ENCODE measurements at places on chromosomes 13 and 19.

DNA sequence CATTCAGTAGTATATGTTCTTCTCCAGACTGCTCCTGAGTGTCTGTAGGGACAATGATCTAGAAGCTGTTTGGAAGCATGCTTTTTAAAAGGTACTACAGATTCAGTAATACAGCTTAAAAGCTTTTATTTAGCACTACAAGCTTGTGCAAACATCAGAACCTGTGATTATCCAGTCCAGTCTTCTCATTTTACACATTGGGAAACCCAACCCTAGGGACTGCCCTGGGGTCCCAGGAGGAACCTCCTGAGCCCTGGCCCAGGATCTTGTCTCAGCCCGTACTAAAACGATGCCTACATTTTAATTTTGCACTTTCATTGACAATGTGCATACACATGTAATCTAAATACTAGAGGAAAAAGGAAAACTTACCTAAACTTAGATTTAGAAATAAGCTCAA lies 12.5 kb downstream of the DOCK9 start:
- DNase-seq: no peak

DNA sequence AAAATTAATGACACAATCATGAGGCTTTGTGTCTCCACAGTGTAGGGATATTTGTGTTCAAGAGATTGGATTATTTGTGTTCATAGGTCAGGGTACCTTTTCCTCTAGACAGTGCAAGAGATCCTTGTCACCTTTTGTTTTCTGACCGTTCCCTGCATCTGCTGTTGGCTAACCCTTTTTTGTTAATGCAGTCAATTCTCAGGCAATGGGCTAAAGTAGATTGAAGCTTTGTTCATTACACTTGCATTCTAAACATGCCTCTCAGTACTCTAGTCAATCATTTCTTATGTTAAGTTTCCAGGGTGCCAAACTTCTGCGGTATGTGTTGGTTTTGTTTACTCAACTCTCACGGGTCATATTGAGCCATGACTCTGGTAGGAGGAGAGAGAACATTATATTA lies 1.8 kb upstream of the MED4 start:
- DNase-seq: no peak

GRCh38 chr19:12984143-12984627 lies 11.1 kb upstream of the NFIX start:
- DNase-seq: no peak

DNA sequence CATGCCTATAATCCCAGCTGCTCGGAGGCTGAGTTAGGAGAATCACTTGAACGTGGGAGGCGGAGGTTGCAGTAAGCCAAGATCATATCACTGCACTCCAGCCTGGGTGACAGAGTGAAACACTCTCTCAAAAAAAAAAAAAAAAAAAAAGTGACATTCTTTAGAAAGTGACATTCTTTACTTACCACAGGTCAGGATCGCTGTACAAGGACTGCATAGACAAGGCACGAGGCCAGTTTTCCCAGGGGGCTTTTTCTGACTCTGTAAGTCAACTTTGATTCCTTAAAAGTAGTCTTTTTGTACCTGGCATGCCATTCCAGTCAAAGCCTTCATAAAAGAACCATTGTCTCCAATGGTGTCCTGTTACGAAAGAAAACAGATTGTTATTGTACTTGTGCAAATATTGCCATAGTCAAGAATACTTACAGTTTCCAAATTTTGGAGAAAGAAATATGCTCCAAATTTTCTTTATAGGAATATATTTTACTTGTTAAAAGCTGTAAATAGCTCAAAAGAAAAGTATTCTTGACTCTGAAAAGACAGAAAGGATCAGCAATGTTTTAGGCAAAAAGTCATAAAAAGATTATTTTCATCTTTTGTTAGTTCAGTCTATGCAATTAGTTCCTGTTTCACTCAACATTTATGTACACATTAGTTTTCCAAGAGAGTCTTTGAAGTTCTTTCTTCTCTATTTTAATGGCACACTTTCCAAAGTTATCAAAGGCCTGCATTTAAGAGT lies 39.3 kb downstream of the CEACAM1 start:
- DNase-seq: no peak

GRCh38 chr19:7701654-7702457 lies at the start of gene FCER2:
TSS of gene FCER2 (minus strand) at chr19:7702131. CDS start at chr19:7699760, 2,371 bp downstream.
- DNase-seq: no peak

DNA sequence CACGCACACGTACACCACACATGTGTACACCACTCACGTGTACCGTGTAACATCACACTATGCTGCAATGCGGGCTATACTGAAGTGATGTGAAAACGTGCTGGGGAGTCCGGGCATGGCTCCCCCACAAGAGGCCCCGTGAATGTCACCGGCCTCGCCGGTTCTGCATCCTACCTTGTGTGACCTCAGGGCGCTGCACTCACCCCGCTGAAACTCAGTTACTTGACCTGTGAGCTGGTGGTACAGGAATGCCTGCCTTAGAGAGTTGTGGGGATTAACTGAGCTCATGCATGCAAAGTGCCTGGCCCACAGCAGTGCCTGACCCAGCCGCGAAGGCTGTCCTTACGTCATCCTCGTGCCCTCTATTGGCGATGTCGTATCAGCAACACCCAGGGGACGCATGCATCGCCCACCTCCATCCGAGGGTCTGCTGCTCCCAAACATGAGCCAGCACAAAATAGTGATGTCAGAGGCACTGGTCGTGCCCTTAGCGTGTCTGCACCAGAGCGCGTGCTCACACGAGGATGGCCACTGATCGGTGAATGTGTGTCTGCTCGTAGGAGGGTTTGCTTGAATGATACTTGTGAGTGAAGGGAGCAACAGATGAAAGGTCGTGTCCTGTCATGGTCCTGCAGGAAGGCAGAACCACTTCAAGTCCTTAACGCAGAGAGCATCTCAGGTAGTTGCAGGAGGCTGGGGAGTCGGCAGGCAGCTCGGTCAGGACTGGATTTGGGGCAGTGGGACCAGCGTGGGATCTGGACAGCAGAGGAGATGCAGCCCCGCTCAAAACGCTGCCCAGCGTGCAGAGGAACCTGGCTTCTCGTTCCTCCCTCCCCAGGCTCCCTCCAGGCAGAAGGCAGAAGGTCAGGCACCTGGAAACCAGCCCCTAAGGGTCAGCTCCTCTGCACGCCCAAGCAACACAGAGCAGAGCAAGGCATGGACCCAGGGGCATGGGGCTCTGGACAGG lies 126.2 kb upstream of the SPACA7 start:
- no peak for DNase-seq

DNA sequence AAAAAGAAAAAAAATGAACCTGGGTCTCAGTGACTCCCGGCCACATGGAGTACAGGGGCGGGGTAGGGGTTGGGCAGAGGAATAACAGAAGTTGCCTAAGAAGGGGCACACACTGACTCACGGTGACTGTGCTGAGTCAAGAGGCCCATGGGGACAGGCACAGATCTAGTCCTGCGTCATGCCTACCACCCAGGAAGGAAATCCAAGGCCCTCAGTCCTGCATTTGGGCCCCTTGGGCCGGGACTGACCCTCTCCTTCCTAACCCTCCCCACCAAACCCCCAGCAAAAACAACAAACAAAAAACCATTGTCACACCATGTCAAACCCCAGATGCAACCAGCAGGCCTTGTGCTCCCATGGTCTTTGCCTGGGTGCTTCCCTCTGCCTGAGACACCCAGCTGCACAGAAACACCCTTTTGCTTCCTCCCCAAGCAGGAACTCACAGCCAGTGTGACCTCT lies 9.6 kb upstream of the NOTCH3 start:
- DNase-seq: no peak

- DNase-seq: no peak
These were observed 4.4 kb downstream of the ELSPBP1 start for GRCh38 chr19:47998800-47999199.

DNA sequence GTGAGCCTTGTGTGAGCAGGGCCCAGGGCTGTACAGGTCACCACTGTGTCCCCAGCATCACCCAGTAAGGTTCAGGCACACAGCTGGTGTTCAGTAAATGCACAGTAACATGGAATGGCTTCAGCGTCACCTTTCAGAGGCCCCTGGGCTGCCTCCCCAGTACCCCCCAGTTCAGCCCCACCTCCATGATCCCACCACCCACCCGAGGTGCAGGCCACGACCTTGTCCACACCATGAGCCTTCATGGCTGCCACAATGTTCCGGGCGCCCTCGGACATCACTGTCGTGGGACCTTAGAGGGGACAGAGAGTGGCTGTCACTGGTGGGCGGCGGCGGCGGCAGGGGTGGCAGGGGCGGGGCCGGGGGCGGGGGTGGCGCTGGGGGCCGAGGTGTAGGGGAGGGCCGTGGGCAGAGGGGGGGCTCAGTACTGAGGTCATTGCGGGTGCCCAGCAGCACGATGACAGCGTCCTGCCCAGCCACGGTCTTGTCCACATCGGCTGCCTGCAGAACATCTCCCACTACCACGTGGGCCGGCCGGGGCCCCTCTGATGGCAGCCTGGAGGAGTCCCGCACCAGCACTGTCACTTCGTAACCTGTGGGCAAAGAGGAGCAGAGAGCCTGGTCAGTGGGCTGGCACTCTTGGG lies 7.5 kb downstream of the BLVRB start:
- no peak for DNase-seq

GRCh38 chr19:42010245-42011126 lies 16.5 kb upstream of the ATP1A3 start:
- no peak for DNase-seq

- no peak for DNase-seq
These were observed 9.7 kb downstream of the TMIGD2 start for GRCh38 chr19:4292515-4292914.

- DNase-seq: no peak
These were observed 35.5 kb downstream of the AKAP11 start for GRCh38 chr13:42307461-42307860.

- no peak for DNase-seq
These were observed 200.5 kb downstream of the POU4F1 start for GRCh38 chr13:78402708-78403400.

DNA sequence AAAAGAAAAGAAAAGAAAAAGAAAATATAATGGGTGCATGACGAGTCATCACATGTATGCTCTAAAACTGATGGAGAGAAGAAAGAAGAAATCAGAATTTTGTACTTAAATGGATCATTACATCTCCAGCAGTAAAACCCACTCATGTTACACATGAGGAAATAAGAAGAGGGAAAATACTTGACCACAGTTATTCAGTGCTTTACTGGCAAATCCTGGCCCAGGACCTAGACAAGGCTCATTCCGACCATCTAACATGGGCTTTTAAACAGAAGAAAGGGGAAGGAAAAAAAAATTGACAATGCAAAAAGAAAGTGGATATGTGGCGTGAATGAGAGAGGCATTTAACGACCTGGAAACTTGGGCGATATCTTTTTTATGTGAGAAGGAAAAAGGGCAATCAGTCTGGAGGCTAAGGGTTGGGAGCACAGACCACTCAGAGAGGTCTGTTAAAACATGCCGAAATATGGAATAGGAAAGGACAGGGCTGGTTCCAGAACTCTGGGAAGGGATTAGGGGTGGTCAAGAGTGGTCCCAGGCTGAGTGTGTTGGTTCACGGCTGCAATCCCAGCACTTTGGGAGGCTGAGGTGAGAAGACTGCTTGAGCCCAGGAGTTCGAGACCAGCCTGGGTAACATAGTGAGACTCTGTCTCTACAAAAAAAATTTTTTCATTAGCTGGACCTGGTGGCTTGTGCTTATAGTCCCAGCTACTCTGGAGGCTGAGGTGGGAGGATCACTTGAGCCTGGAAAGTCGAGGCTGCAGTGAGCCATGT lies 1.6 kb downstream of the SIGLECL1 start:
- DNase-seq: no peak

- no peak for DNase-seq
These were observed 817.5 kb upstream of the SLC10A2 start for GRCh38 chr13:103883698-103884097.

GRCh38 chr13:32354040-32354439 lies 38.7 kb downstream of the BRCA2 start:
- no peak for DNase-seq

DNA sequence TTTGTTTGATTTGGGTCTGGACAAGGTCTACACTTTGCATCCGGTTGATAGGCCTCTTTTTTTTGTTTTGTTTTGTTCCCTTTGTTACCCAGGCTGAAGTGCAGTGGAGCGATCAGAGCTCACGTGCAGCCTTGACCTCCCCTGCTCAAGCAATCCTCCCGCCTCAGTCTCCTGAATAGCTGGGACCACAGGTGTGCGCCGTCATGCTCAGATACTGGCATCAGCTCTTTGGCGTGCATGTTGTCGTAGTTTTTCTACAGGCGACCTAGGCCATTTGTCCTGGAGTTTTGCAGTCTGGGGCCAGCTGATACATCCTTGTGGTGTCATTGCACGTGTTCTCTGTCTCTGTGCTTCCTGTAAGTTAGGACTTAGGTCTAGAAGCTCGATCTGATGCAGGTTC lies 16.3 kb downstream of the PAK4 start:
- DNase-seq: no peak

- DNase-seq: no peak
These were observed 202.6 kb upstream of the UFM1 start for GRCh38 chr13:38147050-38147449.

DNA sequence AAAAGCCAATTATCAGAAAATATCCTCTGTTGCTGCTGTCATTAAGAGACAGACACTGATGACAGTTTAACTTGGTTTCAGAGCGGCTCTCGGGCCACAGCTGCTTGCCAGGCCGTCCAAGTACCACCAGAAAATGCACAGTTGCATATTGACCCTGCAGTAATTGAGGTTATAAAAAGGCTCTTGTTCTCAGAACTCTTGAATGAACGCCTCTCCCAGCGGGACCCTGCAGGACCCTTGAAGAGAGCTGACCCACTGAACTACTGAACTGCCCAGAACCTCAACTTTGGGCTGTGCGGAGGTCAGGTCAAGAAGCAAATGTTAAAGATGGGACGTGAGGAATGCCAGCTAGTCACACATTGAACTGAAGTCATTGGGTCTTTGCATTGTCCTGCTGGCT lies 1559.0 kb upstream of the SLC10A2 start:
- no peak for DNase-seq

DNA sequence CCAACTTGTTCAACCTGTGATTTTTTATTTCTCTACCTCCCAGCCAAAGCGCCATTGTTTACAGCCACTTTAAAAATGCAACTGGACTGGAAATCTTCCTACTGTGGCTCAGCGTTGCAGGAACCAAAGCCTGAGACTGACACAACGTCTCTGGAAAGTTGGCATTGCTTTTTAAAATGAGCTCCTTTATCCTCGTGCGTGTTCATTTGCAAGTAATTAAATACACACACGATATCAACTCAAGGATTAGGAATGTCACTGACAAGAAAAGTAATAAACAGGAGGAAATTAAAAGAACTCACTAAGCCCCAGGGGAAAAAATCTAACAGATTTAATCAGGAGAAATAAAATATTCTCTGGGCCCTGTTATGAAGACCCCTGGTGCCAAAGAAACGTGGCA lies 184.6 kb upstream of the IRS2 start:
- no peak for DNase-seq

- DNase-seq: no peak
These were observed 36.4 kb downstream of the RNF6 start for GRCh38 chr13:26185720-26186117.

- DNase-seq: no peak
These were observed 2.2 kb upstream of the LSR start for GRCh38 chr19:35246466-35247092.

GRCh38 chr13:79541426-79542049 lies 60.6 kb downstream of the NDFIP2 start:
- no peak for DNase-seq

GRCh38 chr19:50858886-50859285 lies 4.2 kb downstream of the KLK3 start:
- no peak for DNase-seq

GRCh38 chr19:31306006-31306753 lies 43.1 kb downstream of the TSHZ3 start:
- no peak for DNase-seq

- DNase-seq: no peak
These were observed 89.5 kb downstream of the MAP4K1 start for GRCh38 chr19:38528213-38528755.

GRCh38 chr13:71517004-71517403 lies 350.0 kb downstream of the DACH1 start:
- no peak for DNase-seq

- DNase-seq: no peak
These were observed 10.7 kb upstream of the MCF2L start for GRCh38 chr13:112958127-112958989.
